ENCODE measurements at places on chromosomes 12 and 14.

GRCh38 chr14:85535321-85535720 is 5.4 kb downstream of the FLRT2 start:
- DNase-seq = no peak

DNA sequence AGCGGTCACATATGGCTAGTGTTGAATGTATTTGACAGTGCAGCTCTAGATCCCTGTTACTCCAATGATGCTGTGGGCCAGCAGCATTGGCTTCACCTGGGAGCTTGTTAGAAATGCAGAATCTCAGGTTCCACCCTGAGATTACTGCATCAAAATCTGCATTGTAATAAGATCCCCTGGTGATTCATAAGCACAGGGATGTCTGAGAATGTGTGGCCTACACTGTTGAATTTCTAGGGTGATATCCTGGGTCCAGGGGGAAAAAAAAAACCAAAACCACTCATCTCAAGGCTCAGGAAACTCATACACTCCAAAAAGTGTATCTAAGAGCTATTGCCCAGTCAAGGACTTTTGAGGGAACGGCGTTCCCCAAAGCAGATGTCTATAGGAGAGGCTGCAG is 196.8 kb downstream of the PPM1H start:
- DNase-seq = no peak

- no peak for DNase-seq
Measured at GRCh38 chr12:104834607-104835006, 123.5 kb downstream of the SLC41A2 start.

DNA sequence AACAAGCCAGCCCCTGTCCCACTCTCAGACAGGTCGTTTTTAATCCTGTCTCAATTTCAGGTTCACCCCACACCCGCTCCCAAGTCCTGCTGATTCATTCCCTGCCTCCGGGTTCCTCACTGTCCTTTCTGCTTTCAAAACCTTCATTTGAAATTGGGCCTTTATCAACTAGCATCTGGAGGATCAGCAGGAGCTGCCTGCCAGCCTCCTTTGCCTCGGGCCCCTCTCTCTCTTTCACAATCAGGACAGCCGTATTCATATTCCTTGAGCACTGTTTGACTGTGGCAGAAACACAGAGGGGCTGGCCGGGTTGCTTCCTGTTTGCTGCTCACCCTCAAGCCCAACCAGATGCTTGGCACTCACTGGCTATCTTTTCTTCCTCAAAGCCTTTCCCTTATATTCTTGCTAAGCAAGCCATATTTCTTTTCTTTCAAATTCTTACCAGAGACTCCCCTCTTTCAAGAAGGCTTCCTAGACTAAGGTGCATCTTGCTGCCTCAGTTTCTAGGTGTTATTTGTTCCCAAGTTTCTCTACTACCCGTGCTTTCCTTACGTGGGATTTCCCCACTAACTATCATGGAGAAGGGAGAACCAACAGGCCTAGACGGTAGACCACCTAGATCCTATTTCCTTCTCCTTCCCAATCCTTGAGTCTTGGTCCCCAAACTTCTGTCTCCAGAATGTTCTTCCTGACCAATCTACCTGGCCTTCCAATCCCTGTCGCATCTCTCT is 3.0 kb downstream of the GALNT6 start:
- DNase-seq = no peak

DNA sequence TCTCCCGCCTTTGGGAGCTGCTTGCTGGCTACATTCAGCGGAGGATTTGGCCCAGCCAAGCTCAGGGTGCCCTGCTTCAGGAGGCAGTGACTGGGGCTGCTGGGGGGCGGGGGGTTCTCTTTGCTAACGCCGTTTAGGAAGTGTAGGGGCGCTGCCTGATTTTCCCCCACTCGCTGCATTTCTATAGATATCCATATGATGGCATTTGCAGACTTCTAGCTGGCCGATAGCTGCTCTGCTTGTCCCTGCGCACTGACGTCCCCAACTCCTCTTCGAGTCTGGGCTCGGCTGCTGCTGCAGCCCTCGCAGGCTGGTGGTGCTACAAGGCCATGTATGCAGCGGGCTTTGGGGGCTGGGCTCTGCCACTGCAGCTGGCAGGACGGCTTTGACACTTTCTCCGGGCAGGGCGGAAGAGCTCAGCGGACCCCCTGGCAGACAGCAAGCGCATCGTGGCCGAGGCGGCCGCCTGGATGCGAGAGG is 3.1 kb downstream of the LRFN5 start:
- no peak for DNase-seq

- DNase-seq = no peak
Measured at GRCh38 chr14:63045234-63045611, at the start of gene KCNH5. KCNH5 (minus strand) TSS chr14:63045458; CDS start chr14:63045186, 272 bp downstream.
